ENCODE measurements at places on chromosomes 5 and 9.
A peak's percentile ranks its signal among the peaks of the same experiment; 100 is the strongest.

GRCh38 chr5:88188458-88189132, 80.0 kb downstream of the TMEM161B start:
- DNase-seq = no peak

GRCh38 chr9:106964822-106965525, 102.0 kb downstream of the ZNF462 start:
- no peak for DNase-seq

DNA sequence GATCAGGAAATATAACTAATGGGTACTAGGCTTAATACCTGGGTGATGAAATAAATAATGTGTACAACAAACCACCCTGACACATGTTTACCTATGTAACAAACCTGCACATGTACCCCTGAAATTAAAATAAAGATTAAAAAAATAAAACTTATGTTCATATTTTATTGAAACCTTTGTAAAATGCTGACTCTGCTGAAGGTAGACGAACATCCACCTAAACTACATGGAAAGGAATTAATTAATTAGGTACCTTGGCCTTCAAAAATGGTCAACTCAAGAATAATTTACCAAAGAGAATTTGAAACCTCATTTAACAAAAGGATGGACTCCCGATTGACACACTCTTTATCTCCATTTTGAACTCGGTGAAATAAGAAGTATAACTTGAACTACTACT, 152.3 kb upstream of the OR13F1 start:
- no peak for DNase-seq

DNA sequence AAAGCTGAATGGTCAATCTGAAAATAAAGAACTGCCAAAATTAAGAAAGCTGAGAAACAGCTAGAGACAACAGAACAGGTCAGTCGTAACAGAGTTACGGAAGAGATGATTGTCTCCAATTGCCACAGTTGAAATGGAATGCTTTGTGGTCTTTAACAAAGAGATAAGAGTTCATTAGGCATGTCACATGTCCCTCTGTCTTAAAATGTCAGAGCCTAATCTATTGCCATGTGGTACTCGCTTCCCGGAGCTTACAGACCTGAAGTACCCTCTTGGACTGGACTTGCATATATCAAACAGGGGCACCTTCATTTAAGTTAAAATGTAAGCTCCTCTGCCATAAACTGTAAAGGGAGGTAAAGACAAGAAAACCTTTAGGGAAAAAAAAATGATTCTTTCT, 19.7 kb downstream of the TTC39B start:
- DNase-seq = no peak

GRCh38 chr5:127925916-127926315, 157.7 kb upstream of the SLC12A2 start:
- DNase-seq = no peak

- no peak for DNase-seq
Measured at GRCh38 chr5:77995793-77996409, 219.8 kb upstream of the TBCA start.

- DNase-seq = no peak
Measured at GRCh38 chr9:10773136-10773535, 160.3 kb upstream of the PTPRD start.

- no peak for DNase-seq
Measured at GRCh38 chr5:103464835-103465484, 97.6 kb downstream of the NUDT12 start.

DNA sequence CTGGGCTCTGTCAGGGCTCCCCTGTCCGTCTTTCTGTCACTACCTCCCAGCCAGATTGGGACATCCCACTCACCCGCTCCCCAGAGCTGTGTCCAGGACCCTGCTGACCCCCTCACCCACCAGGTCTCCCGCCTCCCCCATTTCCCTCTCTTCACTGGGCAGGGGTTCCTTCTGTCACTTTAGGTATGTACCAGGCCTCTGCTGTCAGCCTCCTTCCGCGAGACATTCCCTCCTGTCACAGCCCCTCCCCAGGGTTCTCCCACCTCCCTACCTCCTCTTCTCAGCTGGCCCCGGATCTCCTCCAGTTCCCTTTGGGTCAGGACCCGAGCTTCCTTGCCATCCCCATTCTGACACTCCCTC, 488 bp downstream of the POLR1E start:
- DNase-seq = no peak

- no peak for DNase-seq
Measured at GRCh38 chr5:88748666-88749065, 134.3 kb downstream of the MEF2C start.

GRCh38 chr5:178438796-178439195, 151.4 kb downstream of the COL23A1 start:
- DNase-seq = no peak

DNA sequence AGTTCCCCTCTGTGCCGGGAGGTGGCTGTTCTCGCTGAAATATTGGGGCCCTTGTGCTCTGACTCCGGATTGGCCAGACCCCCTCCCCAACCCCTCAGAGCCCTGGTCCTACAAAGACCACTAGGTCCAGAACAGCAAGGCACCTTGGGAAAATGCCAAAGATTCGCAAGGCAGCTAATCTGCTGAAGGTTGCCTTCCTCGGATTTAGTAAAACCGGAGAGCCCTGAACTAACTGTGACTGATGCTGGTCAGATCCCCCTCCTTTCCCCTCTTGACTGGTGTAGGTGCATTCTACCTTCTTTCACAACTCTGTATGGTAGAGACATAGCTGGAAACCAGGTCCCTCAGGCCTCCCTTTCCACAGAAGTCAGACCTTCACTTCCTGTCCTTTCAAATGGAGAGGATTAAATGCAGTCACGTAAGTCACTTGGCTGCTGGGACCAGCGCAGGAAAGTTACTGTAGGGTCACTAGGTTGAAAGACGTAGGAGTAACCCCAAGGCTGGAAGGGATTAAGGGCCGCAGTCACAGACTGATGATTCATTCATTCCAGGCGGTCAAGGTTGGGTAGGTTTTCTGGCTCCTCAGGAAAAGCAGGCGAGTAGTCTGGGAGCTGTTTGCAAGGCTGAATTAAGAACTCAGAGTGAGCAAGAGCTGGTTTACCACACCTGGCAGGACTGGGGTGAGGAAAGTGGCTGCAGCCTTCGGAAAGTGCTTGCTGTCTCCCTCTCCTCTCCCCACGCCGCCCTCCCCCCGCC, 5.3 kb downstream of the BARX1 start:
- DNase-seq = no peak

DNA sequence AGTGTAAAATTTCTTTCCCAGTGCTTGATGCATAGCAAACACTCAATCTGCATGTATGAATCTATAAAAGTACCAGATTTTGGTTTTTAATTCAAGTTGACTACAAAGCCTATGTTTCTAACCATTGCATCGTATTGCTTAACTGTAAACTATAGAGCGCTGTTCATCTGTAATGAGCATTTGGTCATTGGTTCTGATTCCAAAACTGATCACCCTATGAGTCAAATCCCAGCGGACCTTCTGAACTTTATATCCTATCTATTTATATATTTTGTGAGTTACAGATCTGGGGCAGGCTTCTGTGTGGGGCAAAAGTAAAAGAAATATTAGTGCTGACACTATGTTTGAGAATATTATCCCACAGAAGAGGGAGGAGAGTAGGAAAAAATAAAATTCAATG, 305.7 kb upstream of the TNC start:
- no peak for DNase-seq

- DNase-seq = peak; percentile 80
Measured at GRCh38 chr9:112844771-112845542, 45.7 kb downstream of the SLC46A2 start.

DNA sequence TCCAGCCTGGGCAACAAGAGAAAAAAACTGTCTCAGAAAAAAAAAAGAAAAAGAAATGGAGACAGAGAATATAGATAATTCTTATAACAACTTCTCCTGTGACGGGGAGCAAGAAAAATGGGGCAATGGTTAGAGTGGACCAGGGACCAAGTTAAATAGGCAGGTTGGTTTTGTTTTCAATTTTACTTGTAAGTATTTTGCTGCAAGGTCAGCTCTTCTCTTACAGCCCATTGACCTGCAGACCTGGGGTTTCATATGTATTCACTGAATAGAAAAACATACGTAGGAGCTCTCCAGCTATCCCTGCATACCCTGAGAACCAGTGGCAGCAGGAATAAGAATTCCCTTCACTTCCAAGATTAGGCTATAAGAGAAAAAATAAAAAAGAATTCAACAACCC, 29.2 kb upstream of the IL13 start:
- DNase-seq = no peak

GRCh38 chr5:32942225-32942989, 231.3 kb downstream of the NPR3 start:
- peak; percentile 41 for DNase-seq

- DNase-seq = no peak
Measured at GRCh38 chr5:62413711-62414110, 1.1 kb downstream of the IPO11 start.

GRCh38 chr9:72185561-72185960, 36.3 kb downstream of the GDA start:
- no peak for DNase-seq

- no peak for DNase-seq
Measured at GRCh38 chr5:51465165-51465564, 81.9 kb downstream of the ISL1 start.

DNA sequence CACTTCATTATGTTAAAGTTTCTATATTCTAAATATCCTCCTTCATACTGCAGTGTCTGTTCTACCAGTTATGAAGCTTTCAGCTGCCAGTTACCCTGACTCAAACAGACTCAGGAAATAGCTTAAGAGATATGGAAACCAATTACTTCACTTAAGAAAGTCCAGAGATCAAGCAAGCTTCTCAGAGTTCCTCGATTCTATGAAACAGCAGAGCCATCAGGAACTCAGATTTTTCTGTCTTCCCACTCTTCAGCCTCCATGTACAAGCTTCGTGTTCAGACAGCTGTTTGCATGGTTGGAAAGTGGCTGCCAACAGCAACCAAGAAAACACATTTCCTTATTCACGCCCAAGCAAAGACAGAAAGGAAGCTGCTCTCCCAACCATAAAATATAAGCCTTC, 216.1 kb downstream of the ACTL7B start:
- no peak for DNase-seq

DNA sequence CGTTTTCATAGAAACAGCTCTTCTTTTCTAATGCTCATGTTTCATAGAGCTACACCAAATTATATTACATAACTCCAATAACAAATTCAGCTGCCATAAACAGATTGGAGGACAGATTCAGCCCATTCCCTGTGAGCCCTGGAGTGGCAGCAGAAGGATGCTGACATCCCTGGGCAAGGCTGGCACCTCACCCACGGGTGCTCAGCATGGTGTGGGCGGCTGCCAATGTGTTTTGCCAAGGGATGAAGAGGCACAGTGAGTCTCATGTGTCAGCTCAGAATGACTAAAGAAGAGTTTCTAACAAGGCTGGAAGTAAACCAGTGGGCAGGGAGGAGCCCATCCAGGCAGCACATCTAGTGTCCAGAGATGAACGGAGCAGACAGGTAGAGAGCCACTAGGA, 127.1 kb upstream of the ICE1 start:
- no peak for DNase-seq

- no peak for DNase-seq
Measured at GRCh38 chr5:37249815-37250164, 614 bp upstream of the CPLANE1 start.

DNA sequence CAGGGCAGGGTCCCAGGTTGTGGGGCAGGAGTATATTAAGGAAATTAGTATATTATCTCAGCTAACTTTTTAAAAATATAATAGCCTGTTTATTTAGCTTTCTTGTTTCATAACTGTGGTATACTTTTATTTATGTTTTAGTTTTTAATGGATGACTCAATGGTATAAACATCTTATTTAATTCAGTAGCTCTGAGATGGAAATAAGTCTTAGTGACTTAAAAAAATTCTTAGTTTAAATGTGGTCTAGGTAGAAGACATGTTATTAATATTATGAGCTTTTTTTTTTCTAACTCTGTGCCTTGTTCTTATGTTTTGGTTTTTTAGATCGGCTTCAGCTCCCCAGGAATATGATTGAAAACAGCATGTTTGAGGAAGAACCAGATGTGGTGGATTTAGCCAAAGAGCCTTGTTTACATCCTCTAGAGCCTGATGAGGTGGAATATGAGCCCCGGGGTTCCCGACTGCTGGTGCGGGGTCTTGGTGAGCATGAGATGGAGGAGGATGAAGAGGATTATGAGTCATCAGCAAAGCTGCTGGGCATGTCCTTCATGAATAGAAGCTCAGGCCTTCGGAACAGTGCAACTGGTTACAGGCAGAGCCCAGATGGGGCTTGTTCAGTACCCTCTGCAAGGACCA, 43.1 kb downstream of the LNPEP start:
- no peak for DNase-seq

DNA sequence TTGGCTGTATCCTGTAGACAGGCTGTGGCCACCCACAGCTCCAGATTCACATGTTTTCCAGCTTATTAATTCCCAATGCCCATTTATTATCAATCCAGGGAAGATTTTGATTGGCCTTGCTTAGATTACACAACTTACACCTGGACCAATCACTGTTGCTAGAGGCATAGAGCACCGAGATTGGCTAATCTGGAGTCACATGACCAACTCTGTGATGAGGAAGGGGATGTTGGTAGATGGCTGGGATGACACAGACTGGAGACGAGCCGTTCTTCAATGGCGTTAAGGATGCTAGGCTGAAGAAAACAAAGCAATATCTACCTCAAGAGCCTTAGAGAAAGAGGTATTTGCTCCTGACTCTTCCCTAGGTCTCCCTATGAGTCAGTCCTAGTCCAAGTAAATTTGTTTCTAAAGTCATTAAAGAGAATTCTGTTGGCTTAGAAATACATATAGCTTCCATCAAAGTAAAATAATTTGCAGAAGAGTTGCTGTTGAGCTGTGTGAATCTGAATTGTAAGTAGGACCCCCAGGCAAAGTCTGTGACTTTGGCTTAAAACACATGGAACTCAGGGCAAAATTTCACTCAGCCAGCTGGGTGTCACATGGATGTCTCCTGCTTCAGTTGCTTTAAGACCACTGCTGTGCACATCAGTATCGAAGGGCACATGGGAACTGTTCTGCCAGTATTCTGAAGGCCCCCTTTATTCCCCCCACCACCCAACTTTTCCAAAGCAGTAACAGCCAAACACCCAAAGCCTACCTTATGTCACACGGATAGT, 326.4 kb upstream of the KLF4 start:
- DNase-seq = no peak

GRCh38 chr5:86869268-86869667, 251.5 kb downstream of the COX7C start:
- no peak for DNase-seq

DNA sequence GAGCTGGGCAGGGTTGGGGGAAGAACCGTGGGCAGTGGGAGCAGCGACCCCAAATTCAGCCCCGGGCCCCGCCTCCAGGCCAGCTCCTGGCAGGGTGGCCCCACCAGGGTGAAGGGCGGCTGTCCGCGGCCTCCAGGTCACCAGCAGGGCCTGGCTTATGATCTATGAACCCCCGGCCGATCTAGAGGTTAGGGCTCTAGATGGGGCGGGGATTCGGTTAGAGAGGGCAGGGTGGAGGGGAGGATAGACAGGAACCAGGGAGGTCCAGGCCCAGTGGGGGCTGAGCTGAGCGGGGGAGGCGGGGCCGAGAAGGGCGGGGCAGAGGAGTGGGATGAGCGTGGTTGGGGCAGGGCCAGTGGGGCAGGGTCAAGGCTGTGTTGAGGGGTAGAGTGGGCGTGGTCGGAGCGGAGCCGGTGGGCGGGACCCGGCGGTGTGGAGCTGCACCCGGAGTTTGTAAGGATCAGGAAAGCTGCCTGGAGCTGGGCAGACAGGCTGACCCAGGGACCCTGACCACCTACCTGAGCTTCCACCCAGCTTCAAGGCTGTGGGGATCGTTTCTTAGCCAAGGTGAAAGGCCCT, 29.3 kb upstream of the OBP2B start:
- DNase-seq = peak; percentile 43

GRCh38 chr9:94256007-94256406, 3.1 kb upstream of the ZNF169 start:
- no peak for DNase-seq

All from activated CD4-positive, alpha-beta T cell treated with anti-CD3 and anti-CD28 coated beads, Interleukin-10, Interleukin-2, amounts not matched to agents 100 ng/mL and 50 ng/mL, durations not matched to agents 16 hours and 8 hours (primary cell).